Epithelial cell of proximal tubule (primary cell): ENCODE measurements at places on chromosomes 5 and 9. TPM values are rescaled to one million over a fixed set of nuclear protein-coding genes. Genes with fewer than 3 reads are reported as not detected.

GRCh38 chr9:98830554-98830953 lies 23.1 kb downstream of the GALNT12 start:
- DNase-seq = no peak

GRCh38 chr9:121926351-121926801 lies 166.7 kb downstream of the TTLL11 start:
- no peak for DNase-seq

KIF3A gene
- 5.4 and 7.6 TPM in 2 replicates for total RNA-seq

- no peak for DNase-seq
Measured at GRCh38 chr5:146680846-146681584, 165.0 kb upstream of the GPR151 start.

ESM1 gene
- 0.35 and 0.36 TPM in 2 replicates for total RNA-seq

DNA sequence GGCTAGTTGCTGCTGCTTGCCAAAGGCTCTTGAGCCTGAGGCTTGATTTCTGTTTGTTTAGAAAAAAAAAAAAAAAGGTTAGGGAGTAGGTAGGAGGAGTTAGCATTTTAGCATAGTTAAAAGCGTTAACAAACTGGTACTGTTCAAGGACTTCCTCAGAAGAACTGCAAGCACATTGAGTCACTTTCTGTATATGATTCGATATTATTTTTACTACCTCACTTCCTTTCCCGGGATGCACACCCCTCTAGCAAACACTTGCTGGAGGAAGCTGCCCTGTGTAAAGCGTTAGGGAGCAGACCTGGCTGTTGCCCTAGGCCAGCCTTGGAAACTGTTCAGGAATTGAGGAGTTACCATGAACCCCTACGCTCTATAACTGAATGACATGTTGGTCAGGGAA lies 15.7 kb upstream of the CEP120 start:
- DNase-seq = no peak
